ENCODE measurements at places on chromosomes 6 and 20. TPM values are rescaled to one million over a fixed set of nuclear protein-coding genes. Genes with fewer than 3 reads are reported as not detected.

DNA sequence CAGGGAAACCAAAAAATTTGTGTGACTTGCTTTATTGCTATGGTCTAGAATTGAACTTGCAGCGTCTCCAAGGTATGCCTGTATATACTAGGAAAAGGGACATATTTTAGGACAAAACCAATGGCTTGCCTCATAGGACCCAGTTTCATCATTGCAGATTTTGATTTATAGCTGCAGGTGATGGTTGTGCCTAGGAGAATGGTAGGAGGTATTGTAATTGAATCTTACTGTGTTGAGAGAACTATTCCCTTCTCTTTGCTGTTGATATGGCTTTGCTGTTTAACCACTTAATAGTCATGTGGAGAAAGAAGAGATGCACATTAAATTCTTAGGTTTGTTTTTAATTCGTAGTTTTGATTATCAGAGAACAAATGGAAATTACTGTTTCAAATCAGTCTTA, 16.4 kb downstream of the DSTN start:
- DNase-seq, result no peak

CD40 gene
- total RNA-seq, result 4.6 TPM

- DNase-seq, result no peak
Observed at GRCh38 chr20:32495217-32495565, 89.9 kb downstream of the NOL4L start.

CDH26 gene
- total RNA-seq, result 8.1 TPM

PRKN gene
- 7.0 TPM for total RNA-seq

- DNase-seq, result no peak
Observed at GRCh38 chr6:88298066-88298845, 132.1 kb upstream of the CNR1 start.

GRCh38 chr6:8462694-8463093, 27.3 kb upstream of the SLC35B3 start:
- DNase-seq, result no peak

DNA sequence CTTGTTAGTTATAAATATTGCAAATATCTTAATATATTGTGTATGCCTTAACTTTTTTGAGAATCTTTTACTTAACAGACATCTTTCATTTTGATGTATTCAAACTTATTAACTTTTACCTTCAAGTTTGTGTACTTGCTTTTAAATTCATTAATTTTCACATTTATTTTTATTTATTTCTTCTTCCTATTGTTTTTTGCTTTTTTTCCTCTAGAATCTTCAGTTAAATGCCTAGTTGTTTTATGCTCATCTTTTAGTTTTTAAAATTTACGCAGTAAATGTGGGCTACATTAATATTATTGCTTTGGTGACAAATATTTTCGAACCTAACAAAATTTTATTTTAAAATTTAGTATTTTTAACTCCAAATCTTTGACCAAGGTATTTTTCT, 89.0 kb downstream of the TNFAIP3 start:
- no peak for DNase-seq

- DNase-seq, result no peak
Observed at GRCh38 chr20:2108987-2109386, 7.4 kb downstream of the STK35 start.

GRCh38 chr20:1430004-1430451, 36.6 kb downstream of the NSFL1C start:
- DNase-seq, result no peak

GSTA2 gene
- not detected for total RNA-seq

NKX2-2 gene
- not detected for total RNA-seq

- no peak for DNase-seq
Observed at GRCh38 chr6:74901576-74901975, 304.3 kb downstream of the COL12A1 start.

DNA sequence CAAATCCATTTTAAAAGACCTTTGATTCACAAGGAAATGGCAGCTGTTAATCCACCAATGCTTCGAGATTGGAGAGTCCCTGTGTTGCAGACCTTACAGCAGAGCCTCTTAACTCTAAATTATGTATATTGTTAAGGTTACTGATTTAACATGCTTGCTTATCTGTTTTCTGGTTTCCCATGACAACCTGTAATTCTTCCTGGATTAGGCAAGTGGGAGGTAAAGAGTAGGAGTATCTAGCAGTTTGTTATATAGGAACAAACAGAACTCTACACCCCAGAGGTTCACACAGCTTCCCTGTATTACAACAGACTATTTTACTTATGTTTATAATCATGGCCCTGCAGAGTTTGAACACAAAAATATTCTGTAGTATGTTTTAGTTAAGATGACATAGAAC, 39.5 kb downstream of the NKX2-4 start:
- DNase-seq, result no peak

HLA-DQB1 gene
- total RNA-seq, result 2.7 TPM

LAMA4 gene
- total RNA-seq, result 0.54 TPM

SASH1 gene
- total RNA-seq, result 0.27 TPM

ZBTB12 gene
- 8.9 TPM for total RNA-seq

DNA sequence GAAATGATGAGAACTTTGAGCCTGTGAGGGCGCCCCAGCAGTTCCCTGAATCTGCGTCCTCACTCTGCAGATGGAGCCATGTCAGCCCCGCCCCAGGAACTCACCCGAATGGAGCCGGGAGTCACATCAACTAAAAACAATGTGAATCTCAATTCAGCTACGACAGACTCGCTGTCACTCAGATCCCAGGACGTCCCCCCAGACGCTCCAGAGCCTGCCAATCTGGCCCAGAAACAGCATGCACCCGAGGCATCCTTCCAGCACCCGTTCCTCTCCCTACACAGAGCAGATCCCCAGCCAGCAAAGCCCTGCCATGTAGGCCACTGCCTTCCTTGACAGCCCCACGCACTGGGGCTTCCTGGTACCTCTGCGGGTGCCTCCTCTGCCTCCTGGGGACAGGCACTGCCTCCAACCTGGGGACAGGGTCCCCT, 248.0 kb downstream of the TTLL2 start:
- no peak for DNase-seq

- no peak for DNase-seq
Observed at GRCh38 chr20:46879386-46879785, 15.3 kb upstream of the EYA2 start.

DNA sequence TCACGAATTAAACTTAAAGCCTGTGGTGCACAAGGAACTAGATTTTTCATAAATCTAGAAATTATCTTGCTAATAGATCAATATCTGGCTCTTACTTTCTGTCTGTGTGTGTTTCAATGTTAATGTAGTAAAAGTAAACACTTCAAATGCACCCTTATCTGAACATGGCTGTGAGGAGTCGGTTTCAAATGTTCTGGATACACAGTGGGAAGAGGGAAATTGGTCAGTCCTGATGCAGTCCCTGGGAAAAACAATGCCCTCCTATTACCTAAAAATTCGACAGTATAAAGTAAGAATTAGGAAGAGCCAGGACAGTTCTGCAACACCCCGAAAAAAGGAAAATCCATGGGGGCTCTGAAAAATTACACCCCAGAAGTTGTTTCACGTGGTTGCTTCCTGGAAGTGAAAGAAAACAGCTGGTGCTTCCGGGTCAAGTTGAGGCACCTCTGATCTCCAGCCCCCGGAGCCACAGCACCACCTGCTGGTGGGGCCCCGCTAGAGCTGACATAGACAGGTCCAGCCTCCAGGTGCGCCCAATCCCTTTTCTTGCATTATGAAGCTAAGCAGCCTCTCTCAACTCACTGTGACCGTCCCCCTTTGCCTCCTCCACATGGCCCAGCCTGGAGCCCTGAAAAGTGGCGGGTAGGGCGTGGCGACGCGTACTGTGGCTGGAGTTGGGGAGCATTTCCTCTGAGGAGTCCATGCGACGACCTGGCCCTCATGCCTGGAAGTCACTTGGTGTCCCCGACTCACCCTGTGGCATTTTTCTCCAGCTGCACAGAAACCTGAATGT, 8.3 kb downstream of the SEMG2 start:
- DNase-seq, result no peak

PI3 gene
- total RNA-seq, result not detected

CPXM1 gene
- 150 TPM for total RNA-seq

DNA sequence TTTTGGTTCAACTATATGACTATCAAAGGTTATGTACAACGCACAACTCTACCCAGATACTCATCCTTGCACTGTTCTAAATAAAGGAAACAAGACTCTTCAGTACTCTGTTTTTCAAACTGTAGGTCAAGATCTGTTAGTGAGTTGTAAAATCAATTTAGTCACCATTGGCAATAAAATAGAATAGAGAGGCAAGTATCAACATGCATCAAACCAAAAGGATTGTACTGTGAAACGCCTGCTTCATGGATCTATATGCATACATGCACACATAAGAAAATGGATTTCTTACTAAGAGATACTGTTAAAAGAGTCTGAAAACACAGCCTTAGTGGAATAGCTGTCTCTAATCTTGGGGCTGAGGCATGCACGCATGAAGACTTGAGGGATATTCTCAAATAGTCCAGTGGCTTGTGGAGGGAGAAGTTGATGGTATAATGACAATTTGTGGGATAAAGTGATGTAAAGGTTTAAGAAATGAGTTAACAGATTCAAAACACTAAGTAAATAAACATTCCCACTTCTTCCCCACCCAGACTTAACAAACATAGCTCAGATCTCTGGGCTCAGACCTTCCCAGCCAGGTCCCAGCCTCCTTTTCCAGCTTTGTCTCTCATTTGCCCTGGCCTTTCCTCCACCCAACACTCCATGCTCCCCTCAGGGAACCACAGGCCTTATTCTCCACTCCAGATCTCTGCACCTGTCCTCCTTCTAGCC, 10.7 kb upstream of the LZTS3 start:
- no peak for DNase-seq

- DNase-seq, result no peak
Observed at GRCh38 chr6:163572612-163573011, 158.1 kb downstream of the QKI start.

GRCh38 chr6:158669145-158670035, 19.5 kb downstream of the SYTL3 start:
- DNase-seq, result no peak

HCRTR2 gene
- not detected for total RNA-seq

GRCh38 chr6:155523821-155524651, 68.4 kb upstream of the NOX3 start:
- no peak for DNase-seq

FNDC1 gene
- under 0.01 TPM for total RNA-seq

GRCh38 chr6:29760328-29760727, 37.1 kb downstream of the HLA-F start:
- no peak for DNase-seq

DNA sequence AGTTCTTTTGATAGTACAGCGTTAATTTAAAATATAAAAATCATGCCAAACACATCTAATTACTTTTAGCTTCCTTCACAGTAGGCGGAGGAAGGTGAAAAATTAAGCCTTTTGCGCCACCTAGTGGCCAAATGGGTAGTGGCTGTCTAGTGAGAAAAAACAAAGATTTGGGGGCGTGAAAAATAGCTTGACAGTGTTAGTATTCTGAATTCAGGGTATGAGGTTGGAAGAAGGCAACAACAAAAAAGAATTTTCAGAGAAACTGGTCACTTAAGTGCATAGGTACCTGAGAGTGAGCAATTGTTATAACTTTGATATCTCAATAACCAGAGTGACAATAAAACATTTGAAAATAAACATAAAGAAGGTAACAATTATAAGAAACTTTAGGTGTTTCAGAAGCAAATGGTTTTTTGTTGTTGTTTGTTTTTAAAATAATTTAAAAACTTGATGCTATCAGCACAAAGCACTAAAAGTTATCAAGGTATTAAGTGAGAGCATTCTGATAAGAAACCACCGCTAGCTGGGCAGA, 14.3 kb downstream of the PSMB9 start:
- DNase-seq, result peak; percentile 88

DNA sequence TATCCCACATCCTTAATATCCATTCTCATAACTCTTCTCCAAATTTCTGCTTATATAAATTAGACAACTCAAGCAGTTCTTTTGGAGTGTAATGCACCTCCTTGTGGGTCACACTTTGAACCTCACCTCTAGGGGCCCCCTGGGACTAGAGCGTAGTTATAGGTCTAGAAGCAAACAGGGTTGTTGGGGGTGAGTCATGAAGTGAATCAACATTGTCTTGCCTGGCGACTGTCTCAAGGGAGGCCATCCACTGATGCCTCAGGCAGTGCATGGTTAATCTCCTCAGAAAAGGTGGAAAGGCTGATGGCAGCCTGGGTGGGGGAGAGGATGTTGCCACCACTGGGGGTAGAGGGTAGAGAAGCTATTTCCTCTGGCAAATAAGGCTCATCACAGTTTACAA, 129.1 kb downstream of the TNFRSF21 start:
- DNase-seq, result no peak

TGM3 gene
- total RNA-seq, result not detected

- DNase-seq, result no peak
Observed at GRCh38 chr20:24452498-24453127, 16.8 kb upstream of the SYNDIG1 start.

- DNase-seq, result no peak
Observed at GRCh38 chr20:34978092-34978744, 22.6 kb downstream of the MYH7B start.

GRCh38 chr20:36677422-36677771, 31.4 kb upstream of the SLA2 start:
- no peak for DNase-seq

GPX5 gene
- total RNA-seq, result not detected

- no peak for DNase-seq
Observed at GRCh38 chr6:41901882-41902519, 6.8 kb upstream of the USP49 start.

GRCh38 chr6:156970595-156971112, 193.5 kb downstream of the ARID1B start:
- no peak for DNase-seq

PDYN gene
- not detected for total RNA-seq

- no peak for DNase-seq
Observed at GRCh38 chr20:21559305-21559704, 45.4 kb upstream of the NKX2-2 start.

GRCh38 chr6:75102301-75102700, 103.6 kb downstream of the COL12A1 start:
- no peak for DNase-seq

DNA sequence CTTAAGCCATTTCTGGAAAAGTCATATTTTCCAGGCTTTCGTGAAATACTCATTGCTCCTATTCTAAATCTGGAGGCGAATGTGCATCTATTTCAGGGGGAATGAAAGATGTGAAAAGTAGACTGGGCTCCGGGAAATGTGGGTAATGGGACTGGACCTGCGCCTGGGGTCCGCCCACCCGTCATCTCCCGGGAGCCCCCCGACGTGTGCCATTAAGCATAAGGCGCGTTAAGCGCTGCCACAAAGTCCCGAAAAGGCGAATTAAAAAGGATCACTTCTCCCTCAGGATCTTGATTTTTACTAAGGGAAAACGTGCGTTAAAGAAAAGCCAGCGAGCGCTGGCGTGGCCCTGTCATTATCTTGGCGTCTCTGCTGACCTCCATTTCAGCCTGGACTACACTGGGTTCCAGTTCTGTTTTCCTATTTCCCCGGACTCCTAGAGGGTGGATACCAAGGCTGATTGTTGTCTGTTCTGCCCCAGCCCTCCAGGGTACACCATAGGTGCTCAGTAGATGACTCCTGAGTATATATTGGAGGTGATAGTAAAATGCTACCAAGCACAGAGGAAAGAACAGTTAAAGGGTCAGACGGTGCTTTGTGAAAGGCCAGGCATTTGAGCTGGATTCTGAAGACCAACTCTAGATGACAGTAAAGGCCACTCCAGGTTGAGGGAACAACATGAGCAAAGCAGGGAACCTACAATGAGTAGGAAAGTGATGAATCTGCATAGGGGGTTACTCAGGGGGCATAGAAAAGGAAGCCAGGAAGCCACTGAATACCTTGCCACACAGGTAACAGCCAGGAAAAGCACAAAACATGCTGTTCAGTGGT, 89.2 kb upstream of the ARID1B start:
- no peak for DNase-seq

TINAG gene
- total RNA-seq, result not detected
